ENCODE measurements at places on chromosomes 11 and 22.
A peak's percentile ranks its signal among the peaks of the same experiment; 100 is the strongest.

GRCh38 chr22:46122511-46122971 lies 27.8 kb upstream of the PPARA start:
- peak; percentile 43 for DNase-seq

GRCh38 chr11:11659567-11660362 lies 38.0 kb upstream of the GALNT18 start:
- DNase-seq: no peak

DNA sequence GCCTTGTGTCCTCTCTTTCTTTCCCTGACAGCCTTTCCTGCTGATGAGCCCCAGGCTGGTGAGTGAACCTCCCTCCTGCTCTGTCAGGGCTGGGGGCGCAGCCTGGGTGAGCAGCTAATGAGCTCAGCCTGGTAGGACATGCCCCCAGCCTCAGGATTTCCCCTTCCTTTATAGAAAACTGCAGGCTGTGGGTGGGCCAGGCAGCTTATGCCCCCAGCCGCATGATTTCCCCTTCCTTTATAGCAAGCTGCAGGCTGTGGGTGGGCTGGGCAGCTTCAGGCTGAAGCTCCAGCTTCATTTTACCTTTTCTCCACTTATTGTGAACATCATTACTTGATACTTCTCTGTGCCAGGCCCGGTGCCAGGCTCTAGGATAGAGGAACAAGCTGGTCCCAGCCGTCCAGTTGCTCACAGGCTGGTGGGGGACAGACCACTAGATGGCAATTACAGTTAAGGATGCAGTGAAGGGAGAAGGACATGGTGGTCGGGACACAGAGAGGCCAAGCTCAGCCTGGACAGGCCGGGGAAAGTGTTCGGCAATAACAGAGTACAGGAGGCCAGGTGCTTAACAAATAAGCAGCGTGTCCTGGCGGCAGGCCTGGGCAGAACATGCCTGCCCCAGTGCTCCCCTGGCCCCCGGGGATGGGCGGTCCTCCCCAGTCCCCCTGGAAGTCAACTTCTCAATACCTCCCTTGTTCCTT lies 5.3 kb downstream of the LGALS12 start:
- no peak for DNase-seq

DNA sequence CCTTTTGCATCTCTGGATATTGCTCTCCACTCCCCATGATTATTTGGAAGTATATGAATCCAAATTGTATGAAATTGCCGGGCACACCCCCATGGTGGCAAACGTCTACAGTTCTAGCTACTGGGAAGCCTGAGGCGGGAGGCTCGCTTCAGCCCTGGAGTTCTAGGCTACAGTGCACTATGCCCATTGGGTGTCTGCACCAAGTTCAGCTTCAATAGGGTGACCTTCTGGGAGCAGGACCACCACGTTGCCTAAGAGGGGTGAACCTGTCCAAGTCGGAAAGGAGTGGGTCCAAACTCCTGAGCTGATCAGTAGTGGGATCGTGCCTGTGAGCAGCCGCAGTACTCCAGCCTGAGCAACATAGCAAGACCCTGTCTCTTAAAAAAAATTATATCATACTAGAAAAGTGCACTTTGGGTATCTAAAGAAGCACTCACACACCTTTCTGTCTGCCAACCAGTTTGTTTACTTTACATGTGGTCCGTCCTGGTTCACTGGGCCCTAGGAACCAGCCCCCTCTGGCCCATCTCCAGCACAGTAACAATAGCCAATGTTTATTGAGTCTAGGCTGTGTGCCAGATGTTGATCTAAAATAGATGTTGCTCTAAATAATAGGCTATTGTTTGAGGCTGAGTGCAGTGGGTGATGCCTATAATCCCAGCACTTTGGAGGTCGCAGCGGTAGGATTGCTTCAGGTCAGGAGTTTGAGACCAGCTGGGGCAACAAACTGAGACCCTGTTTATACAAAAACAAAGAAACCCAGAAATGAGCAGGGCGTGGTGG lies 16.4 kb upstream of the KAT5 start:
- no peak for DNase-seq

- DNase-seq: no peak
Measured at GRCh38 chr11:130523609-130524008, 75.2 kb downstream of the ADAMTS15 start.

- DNase-seq: no peak
Measured at GRCh38 chr22:50444663-50445062, 30.2 kb downstream of the SBF1 start.

DNA sequence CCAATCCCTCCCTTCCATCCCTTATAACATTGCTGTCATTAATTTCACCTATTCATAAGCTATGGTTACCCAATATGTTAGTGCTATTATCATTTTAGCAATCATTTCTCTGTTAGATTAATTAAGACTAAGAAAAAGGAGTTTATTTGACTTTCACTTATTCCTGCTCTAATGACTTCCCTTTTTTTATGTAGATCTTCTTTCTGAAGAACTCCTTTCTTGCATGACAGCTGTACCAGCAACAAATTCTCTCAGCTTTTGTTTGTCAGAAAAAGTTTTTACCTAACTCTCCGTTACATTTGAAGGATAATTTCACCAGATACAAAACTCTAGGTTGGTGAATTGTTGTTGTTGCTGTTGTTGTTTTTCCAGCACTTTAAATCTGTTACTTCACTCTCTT lies 28.6 kb upstream of the OR8B8 start:
- no peak for DNase-seq

GRCh38 chr11:62603072-62603408 lies 1.4 kb upstream of the MTA2 start:
- no peak for DNase-seq

DNA sequence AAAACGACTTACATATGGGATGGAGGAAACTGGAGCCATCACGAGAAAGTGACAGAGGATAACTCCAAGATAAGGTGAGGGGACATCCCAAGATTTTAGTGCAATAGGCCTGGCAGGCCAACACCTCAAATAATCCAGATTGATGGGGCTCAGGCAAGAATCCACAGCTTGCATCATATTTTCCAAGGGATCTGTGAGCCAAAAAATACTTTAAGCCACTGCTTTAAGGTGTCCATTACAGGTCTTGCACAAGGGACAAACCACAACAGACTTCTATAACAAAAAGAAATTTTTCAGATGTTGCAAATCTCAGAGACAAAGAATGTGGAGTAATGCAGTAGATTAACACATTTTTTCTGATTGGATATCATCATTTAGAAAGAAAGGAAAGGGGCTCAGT lies 45.6 kb downstream of the DENND5A start:
- no peak for DNase-seq

GRCh38 chr11:9660886-9661285 lies 3.0 kb upstream of the SWAP70 start:
- DNase-seq: no peak

DNA sequence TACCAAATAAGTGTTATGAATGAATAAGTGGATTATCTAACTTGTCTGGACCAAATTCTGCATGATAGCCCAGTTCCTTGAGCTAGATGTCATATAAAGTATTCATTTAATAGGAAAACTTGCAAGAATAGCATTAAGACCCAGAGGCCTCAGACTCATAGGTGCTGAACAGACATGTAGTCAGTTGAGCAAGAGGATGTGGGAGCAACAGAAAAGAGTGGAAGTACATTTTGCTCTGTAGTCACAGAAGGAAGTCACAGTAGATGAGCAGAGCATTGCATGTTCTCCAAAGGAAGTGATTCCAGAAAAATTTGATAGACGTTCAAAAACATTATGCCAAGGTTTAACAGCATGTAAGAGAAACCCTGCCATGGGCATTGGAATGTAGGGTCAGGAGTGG lies 9.5 kb downstream of the HOATZ start:
- DNase-seq: no peak

DNA sequence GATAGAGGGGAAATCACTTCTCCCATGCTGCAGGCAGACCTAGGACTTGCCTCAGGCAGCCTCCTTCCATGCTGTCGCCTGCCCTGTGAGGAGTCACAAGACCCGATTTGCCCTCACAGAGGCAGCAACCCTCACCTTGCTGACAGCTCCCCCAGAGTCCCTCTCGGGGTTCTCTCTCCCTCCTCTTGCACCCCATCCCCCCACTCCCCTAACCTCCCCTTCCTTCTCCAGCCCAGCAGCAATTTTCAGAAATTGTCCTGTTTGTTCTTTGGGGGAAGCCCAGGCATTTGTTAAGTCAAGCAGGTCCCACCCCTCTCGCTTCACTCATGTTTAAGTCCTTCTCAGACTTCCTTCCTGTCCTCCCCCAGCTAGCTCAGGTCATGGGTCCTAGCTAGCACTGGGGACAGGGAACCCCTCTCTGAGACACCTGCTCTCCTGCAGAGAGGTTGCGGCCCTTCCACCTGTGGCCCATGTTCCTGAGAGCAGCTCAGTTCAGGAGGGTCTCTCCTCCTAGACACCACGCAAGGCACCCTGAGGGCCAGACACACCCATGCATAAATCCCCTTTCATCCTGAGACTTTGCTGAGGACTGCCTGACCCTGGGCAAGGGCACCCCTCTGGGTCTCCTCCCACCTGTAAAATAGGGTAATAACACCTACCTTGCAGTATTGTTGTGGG lies 6.3 kb upstream of the FXYD2 start:
- no peak for DNase-seq

DNA sequence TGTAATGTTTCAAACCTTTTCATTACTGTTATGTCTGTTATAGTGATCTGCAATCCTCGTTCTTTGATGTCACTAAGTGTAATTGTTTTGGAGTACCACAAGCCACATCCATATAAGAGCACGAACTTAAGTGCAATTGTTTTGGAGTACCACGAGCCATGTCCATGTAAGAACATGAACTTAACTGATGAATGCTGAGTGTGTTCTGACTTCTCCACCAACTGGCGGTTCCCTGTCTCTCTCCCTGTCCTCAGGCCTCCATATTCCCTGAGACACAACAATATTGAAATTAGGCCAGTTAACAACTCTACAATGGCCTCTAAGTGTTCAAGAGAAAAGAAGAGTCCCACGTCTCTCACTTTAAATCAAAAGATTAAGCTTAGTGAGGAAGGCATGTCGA lies 23.5 kb downstream of the TESMIN start:
- DNase-seq: no peak

- no peak for DNase-seq
Measured at GRCh38 chr22:36659762-36660509, 43.6 kb downstream of the CACNG2 start.

DNA sequence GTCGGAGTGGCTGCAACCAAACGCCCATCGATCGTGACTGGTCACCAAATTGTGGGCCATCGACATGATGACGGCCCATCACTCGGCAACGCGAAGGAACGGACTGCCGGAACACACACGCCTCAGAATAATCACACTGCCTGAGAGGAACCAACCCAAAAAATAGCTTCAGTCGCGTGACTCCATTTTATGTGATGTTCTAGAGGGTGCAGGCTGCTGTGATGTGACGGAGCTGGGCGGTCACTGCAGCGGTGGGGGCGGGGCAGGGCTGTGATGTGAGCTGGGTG lies 174.6 kb downstream of the CTTN start:
- no peak for DNase-seq

GRCh38 chr11:5690736-5691135 lies 1.1 kb downstream of the TRIM22 start:
- no peak for DNase-seq

GRCh38 chr11:78406568-78407196 lies 10.9 kb downstream of the GAB2 start:
- DNase-seq: no peak

- no peak for DNase-seq
Measured at GRCh38 chr11:45332276-45332934, 46.3 kb upstream of the SYT13 start.

DNA sequence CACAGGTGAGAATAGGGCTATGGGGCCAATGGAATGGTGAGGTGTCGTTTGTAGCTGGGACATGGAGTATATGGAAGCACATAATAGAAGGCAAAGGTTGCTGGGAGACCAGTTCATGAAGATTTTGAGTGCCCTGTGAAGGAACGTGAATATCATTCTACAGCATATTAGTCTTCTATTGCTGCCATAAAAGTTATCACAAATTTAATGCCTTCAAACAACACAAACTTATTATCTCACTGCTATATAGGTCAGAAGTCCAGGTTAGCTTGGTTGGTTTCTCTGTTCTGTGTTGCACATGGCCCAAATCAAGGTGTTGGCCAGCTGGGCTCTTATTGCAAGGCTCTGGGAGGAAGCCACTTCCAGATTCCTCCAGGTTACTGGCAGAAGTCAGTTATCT lies 110.6 kb downstream of the SYN3 start:
- DNase-seq: no peak

DNA sequence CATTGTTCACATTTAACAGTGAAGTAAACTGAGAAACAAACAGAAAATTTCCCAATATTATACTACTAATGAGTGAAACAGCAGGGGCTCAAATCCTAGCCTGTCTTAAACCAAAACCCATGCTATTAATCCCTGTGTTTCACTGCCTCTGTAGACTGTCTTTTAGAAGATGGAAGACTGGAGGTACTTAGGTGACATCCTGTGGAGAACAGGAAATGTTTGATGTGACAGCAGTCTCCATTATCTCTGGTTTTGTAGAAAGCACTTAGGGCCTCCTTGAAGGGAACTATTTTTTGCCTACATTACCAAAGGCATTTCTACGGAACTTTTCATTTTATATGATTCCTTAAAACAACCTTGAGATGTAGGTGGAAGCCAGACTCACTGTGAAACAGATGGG lies 288.1 kb upstream of the SORL1-AS1 start:
- DNase-seq: no peak

- no peak for DNase-seq
Measured at GRCh38 chr22:50706481-50707125, 31.4 kb upstream of the ACR start.

- no peak for DNase-seq
Measured at GRCh38 chr11:110283862-110284261, 12.6 kb downstream of the RDX start.

DNA sequence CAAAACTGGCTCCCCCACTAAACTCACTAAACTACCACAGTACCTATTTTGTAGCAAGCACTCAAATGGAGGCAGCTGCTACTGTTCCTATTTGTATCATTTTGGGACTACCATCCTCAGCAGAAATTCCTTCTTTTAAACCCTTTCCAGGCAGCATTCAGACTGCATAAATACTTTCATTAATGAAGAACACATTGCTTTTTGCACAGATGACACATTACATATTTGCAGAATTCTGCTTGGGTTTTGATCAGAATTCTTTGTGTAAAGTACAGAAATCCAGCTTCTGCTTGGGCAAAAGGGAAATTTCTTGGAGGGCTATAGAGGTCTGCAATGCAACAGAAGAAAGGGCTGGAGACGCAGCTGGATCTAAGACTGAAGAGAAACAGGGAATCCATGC lies 24.2 kb downstream of the RBX1 start:
- DNase-seq: no peak

GRCh38 chr22:27116312-27117086 lies 459.1 kb downstream of the MIAT start:
- DNase-seq: no peak

GRCh38 chr11:110415081-110415480 lies 14.7 kb upstream of the FDX1 start:
- DNase-seq: no peak

DNA sequence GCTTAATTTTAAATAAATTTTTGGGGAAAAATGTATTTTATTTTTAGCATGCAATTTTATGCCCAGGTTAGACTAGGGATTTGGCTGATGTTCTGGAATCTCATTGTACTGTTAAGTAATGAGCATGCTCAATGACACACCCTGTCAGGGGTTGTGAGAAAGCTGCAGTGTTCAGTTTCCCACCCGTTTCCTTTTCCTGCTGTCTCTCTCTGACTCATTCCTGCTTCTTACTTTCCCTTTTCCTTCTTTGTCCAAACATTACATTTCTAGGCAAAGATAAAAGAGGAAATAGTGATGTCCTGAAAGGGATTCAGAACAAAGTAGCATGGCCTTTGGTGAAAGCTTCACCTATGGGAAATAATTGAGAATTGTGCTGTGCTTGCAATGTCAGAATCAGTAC lies 22.7 kb downstream of the OOSP3 start:
- DNase-seq: no peak
